ENCODE measurements at places on chromosomes 2 and 18.
A peak's percentile ranks its signal among the peaks of the same experiment; 100 is the strongest.

- DNase-seq, result no peak
Measured at GRCh38 chr2:136359121-136359965, 241.4 kb upstream of the CXCR4 start.

GRCh38 chr2:176934869-176935415 lies 277.7 kb upstream of the HNRNPA3 start:
- no peak for DNase-seq

DNA sequence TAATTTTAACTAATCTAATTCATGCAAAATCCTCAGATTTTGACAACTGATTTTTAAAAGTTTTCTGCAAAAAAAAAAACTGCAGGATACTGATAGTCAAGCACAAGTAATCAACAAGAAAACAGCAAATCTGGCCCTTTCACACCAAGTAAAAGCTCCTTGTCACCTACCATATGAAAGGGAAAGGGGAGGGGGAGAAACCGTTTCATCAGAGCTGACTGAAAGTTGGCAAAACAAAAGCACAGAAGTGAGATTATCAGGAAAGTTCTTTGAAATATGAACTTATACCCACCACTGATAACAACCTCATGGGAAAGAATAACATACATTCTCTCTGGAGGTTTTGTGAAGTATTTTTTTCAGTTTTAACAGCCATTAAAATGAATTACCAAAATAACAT lies 38.7 kb downstream of the ZNF521 start:
- DNase-seq, result no peak

DNA sequence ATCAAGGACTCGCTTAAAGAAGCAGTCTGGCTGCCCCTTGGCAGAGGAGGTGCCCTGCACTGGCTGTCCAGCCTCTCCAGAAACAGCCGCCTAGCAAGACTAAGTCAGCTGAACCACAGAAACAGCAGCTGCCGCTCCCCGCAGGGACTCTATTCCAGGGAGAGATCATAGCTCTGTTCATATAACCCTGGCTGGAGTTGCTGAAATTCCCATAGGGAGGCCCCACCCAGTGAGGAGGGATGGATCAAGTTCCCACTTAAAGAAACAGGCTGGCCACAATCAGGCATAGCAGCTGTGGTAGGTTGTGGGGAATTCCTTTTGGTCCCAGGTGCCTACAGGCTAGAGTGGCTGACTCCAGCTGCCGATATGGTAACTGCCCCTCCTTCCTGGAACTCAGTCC lies 74.2 kb upstream of the MC4R start:
- no peak for DNase-seq

- DNase-seq, result peak; percentile 22
Measured at GRCh38 chr2:231611273-231612108, 18.8 kb downstream of the TEX44 start.

GRCh38 chr2:74843899-74844298 lies 10.0 kb downstream of the HK2 start:
- no peak for DNase-seq

GRCh38 chr2:105294844-105295481 lies 34.6 kb downstream of the TGFBRAP1 start:
- DNase-seq, result no peak

DNA sequence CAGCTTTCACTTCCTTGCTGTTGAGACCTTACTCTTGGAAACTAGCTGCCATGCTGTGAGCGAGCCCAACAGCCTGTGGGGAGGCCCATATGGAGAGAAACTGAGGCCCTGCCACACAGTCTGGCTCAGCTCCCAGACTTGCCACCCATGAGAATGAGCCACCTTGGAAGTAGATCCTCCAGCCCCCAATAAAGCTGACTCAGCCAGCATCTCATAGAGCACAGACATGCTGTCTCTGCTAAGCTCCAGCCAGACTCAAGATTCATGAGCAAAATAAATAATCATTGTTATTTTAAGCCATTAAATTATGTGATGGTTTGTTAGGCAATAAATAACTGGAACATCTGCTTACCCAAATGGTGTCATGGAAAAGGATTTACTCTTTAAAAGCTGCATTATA lies 53.6 kb upstream of the DDX18 start:
- no peak for DNase-seq

GRCh38 chr2:60544062-60544461 lies 9.4 kb downstream of the BCL11A start:
- DNase-seq, result no peak

DNA sequence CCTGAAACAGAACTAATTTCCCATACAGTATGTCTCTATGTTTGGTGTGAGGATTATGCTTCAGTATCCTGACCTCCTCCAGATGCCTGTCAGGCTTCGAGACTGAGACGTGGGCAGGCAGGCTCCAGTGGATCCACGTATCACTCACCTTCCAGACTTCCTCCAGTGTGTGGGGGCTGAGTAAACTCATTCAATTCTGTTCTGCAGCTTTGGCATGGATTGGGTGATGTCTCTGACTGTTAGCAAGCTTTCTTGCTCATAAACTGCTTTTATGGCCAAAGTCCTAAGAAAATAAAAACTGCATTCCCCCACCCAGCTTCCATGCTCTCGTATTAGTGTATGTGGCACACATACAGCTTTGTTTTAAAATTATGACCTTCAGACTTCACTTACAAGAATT lies 53.6 kb downstream of the CCDC93 start:
- DNase-seq, result no peak

- DNase-seq, result no peak
Measured at GRCh38 chr2:177359836-177360595, 32.6 kb upstream of the AGPS start.

GRCh38 chr2:48400553-48401164 lies 129.3 kb upstream of the STON1 start:
- DNase-seq, result no peak

DNA sequence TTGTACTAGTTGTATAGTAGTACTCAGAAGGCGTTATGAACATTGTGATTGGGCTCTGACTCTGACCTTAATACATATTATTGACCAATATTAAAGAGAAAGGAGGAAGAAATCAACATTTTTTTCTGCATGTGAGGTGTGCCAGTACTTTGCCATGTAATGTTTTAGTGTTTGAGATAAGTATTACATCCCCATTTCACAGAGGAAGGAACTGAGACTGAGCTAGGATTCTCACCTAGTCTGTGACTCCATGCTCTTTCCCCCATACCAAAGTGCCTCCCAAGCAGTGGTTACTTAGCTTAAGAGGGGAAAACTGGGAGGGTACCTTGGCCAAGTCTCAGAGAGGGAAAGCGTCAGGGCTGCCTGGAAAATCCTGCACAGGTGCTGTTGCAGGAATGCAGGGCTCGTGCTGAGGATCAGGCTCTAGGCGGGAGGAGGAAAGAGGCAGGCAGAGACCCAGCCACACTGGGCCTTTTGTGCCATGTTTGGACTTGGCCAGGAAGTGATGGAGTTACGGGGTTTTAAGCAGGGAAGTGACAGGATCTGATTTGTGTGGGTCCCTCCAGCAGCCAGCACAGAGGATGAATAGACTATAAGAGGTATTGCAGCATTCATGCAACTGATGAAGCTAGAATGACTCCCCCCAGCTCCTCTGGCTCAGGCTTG lies 1.7 kb downstream of the PNKD start:
- no peak for DNase-seq

GRCh38 chr18:9017905-9018227 lies 84.6 kb upstream of the NDUFV2 start:
- no peak for DNase-seq

DNA sequence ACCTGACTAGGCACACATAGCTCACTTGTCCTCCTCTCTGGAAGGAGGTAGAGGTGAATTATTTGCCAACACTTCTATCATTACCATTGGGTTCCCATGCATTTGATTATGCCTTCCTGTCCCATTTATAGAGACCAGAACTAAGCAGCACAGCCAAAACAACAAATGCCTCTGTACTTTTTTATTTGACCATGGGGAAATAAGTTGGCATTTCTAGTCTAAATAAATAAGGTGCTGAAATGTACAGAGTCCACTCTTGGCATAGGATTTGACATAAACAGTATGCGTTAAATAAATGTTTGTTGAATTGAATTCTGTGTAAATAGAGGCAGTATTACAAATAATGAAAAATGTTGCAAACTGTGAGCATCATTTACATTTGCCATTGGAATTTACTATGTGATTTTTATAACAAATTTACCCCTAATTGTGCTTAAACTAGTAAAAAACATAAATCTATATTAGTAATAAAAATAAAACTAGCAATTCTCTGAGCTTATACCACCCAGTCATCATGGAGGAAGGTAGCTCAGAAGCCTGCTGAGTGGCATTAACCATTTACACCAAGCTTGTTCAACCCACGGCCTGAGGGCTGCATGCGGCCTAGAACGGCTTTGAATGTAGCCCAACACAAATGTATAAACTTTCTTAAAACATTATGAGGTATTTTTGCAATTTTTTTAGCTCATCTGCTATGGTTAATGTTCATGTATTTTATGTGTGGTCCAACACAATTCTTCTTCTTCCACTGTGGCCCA lies 367.8 kb downstream of the FIGN start:
- no peak for DNase-seq

DNA sequence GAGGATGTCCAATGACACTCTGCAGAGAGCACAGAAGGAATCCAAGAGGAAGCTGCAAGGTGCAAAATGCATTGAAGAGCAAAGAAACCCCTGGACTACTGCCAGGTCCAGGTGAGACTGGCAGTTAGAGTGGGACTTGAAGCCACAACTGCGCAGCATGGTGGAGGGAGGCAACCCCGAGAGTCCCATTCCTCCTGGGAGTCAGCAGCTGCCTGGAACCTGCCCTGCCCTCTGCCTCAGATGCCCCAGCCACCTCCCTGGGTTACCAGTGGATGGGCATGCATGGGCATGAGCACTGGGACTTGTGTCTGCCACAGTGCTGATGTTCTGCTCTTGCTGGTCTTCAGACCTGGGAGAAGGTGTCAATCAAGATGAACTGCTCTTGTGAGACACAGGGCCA lies 43.2 kb downstream of the ANKMY1 start:
- DNase-seq, result no peak

- DNase-seq, result no peak
Measured at GRCh38 chr2:223723954-223724411, 113.4 kb downstream of the AP1S3 start.

DNA sequence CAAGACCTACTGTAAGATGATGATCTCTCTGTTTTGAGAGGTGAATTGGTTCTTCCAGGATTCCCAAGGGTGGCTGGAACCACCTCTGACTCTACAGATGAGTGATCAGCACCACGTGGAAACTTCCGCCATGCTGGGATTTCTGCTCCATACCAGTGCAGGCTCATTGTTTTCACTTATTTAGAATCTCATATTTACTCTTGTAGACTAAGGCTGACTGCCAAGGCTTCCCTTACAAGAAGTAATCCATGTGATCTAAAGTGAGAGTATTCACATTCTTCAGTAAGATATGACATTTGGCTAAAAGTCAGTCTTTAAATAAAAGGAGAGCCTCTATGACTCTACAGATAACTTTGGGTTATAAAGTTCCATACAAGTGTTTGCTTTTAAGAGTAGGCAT lies 322.9 kb upstream of the RAB12 start:
- DNase-seq, result no peak

DNA sequence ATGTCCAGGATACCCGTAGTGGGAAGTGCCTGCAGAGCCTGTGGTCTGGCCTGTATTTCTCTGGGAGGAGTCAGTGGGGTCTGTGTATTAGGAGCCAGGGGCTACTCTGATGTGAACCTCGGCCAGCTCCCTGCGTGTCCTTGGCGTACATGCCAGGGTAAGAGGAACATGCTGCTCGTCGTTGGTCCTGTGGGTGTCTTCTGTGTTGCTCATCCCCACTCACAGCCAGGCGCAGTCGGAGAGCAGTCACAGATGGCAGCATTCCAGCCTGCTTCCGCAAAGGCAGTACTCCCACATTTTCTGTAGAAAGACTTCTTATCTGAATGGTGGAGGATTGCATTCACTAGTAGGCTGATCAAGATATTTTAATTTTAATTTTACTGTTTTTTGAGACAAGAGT lies 84.9 kb downstream of the DGKD start:
- DNase-seq, result no peak

GRCh38 chr2:75462721-75463120 lies 98.0 kb downstream of the EVA1A start:
- DNase-seq, result no peak

- no peak for DNase-seq
Measured at GRCh38 chr2:118078734-118079133, 9.5 kb upstream of the INSIG2 start.

- DNase-seq, result no peak
Measured at GRCh38 chr2:43427032-43427424, 168.8 kb downstream of the THADA start.

- DNase-seq, result peak; percentile 12
Measured at GRCh38 chr2:37671816-37672103, 318 bp upstream of the CDC42EP3 start.

GRCh38 chr2:127288274-127288673 lies 5.7 kb downstream of the ERCC3 start:
- DNase-seq, result no peak

- DNase-seq, result no peak
Measured at GRCh38 chr2:96505231-96505889, at the start of gene NEURL3. TSS of gene NEURL3 (minus strand) at chr2:96505357. CDS start at chr2:96505286, 71 bp downstream.

DNA sequence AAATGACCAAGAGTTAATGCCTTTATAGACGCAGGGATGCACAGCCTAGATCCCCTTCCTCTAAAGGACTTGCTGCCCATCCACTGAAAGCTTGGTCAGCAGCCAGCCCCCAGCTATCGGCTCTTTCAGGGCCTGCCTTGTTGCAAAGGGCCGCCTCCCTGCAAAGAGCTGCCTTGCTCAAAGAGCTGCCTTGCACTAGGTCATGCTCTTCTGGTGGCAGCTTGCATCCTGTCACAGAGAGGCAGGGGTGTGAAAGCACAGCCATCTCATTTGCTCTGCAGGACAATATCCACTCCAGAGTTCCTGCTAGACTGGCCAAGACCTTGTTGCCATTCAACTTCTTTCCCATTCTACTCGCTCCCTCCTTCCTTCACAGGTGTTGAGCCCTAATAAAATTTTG lies 137.1 kb downstream of the MCFD2 start:
- DNase-seq, result no peak
